H1 (cell line): ENCODE measurements at places on chromosomes 16 and 17. TPM values are rescaled to one million over a fixed set of nuclear protein-coding genes. Genes with fewer than 3 reads are reported as not detected.

GRCh38 chr17:30556374-30557332 is 79.4 kb downstream of the GOSR1 start:
- no peak overlapping the region for H3K4me3 ChIP-seq
- H3K4me1 ChIP-seq: no peaks in the 10 kb centered on the region
- H3K36me3 ChIP-seq: no peaks in the 10 kb centered on the region
- DNase-seq: no peak

GRCh38 chr16:84979516-84979915 is 31.8 kb downstream of the ZDHHC7 start:
- H3K36me3 ChIP-seq: no peaks in the 10 kb centered on the region
- H3K4me3 ChIP-seq: no peak overlapping the region
- no peaks in the 10 kb centered on the region for H3K27me3 ChIP-seq
- no peaks in the 10 kb centered on the region for H3K4me1 ChIP-seq

DNA sequence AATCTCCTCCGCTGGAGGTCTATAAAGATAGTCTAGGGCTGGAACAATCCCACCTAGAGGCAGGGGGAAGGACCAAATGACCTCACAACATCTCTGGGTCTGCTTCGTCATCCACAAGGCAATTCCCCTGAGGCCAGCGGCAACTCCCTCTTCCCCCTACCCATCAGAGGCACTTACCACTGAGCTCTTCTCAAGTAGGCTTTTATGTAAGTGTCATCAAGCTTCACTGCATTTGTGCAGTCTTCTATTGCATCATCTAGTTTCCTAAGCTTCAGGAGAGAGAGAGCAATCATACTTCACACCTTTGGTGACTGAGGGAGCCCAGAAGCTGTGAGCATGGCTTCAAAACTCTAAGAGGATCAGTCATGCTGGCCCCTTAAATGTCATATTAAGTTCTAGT is 21.0 kb downstream of the CNP start:
- no peaks in the 10 kb centered on the region for H3K27me3 ChIP-seq
- H3K36me3 ChIP-seq: peaks cover 86% of the 10 kb centered on the region
- no peak overlapping the region for H3K4me3 ChIP-seq
- no peak overlapping the region for H3K27ac ChIP-seq

- H3K27me3 ChIP-seq: no peaks in the 10 kb centered on the region
- H3K4me1 ChIP-seq: peaks cover 12% of the 10 kb centered on the region
- H3K4me3 ChIP-seq: no peak overlapping the region
- DNase-seq: no peak
- no peaks in the 10 kb centered on the region; the same call in 1 of the 2 replicates for H3K36me3 ChIP-seq
These were observed 9.5 kb upstream of the MRC2 start for GRCh38 chr17:62617894-62618472.

GRCh38 chr16:16989368-16989767 is 481.4 kb downstream of the XYLT1 start:
- H3K36me3 ChIP-seq: no peaks in the 10 kb centered on the region
- H3K4me1 ChIP-seq: no peaks in the 10 kb centered on the region
- DNase-seq: no peak
- H3K27ac ChIP-seq: no peak overlapping the region
- no peaks in the 10 kb centered on the region for H3K27me3 ChIP-seq

- H3K4me3 ChIP-seq: peak overlapping the region; percentile 93
- H3K27ac ChIP-seq: no peak overlapping the region
- no peaks in the 10 kb centered on the region for H3K36me3 ChIP-seq
- H3K4me1 ChIP-seq: peaks cover 17% of the 10 kb centered on the region
- peaks cover 7% of the 10 kb centered on the region; the same call in 1 of the 2 replicates for H3K27me3 ChIP-seq
- no peak for DNase-seq
These were observed 2.6 kb downstream of the AXIN2 start for GRCh38 chr17:65558683-65559460.

DNA sequence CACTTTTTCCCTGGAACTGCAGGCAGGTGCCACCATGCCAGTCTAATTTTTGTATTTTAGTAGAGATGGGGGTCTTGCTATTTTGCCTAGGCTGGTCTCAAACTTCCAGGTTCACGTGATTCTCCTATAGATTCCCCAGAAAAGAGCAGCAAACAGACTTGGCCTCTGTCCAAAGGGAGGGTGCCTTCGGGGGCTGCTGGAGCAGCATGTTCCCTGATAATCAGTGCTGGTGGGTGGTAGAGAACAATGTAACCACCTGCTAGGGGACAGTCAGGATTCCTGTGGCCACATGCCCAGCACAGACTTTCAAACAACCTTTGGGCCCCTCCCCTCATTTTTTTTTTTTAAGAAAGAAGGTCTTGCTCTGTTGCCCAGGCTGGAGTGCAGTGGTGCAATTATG is 14.2 kb upstream of the CCNF start:
- no peaks in the 10 kb centered on the region for H3K27me3 ChIP-seq
- no peaks in the 10 kb centered on the region for H3K4me1 ChIP-seq
- no peaks in the 10 kb centered on the region for H3K36me3 ChIP-seq
- H3K4me3 ChIP-seq: no peak overlapping the region
- no peak for DNase-seq

DNA sequence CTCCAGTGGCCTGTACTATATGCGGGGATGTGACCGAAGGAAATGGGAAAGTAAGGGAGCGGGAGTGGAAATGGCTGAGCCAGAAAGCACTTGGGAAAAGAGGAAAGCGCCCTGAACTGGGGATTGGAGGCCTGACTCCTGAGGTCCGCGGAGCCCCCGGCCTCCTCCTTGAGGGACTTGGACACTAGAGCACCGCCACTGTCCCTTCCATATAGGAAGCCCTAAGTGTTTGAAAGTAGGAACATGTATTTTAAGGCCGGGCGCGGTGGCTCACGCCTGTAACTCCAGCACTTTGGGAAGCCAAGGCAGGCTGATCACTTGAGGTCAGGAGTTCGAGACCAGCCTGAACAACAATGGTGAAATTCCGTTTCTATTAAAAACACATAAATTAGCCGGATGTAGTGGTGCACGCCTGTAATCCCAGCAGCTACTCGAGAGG is 530 bp upstream of the ZDHHC7 start:
- no peak for DNase-seq
- H3K27ac ChIP-seq: peak overlapping the region; percentile 86; the same call in 1 of the 2 replicates
- H3K4me1 ChIP-seq: no peaks in the 10 kb centered on the region; the same call in 1 of the 2 replicates
- no peaks in the 10 kb centered on the region for H3K27me3 ChIP-seq

DNA sequence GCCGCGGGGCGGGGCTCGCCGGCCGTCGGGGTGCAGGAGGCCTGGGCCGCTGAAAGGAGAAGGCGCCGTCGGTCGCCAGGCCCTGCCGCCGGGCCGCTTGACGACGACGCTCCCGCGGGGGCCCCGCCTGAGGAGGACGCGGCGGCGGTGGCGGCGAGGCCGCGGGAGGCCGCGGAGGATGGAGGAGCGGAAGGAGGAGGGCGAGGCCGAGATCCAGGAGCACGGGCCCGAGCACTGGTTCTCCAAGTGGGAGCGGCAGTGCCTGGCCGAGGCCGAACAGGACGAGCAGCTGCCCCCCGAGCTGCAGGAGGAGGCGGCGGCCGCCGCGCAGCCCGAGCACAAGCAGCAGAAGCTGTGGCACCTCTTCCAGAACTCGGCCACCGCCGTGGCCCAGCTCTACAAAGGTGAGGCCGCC is 430 bp downstream of the HAPSTR1 start:
- H3K4me1 ChIP-seq: no peaks in the 10 kb centered on the region; the same call in 1 of the 2 replicates
- DNase-seq: no peak
- peaks cover 3% of the 10 kb centered on the region; the same call in 1 of the 2 replicates for H3K36me3 ChIP-seq
- no peaks in the 10 kb centered on the region for H3K27me3 ChIP-seq
- peak overlapping the region; percentile 91 for H3K27ac ChIP-seq

Gene DUS1L
- 34.5 and 60.4 TPM in 2 replicates for polyA plus RNA-seq
